T-helper 2 cell treated with Interferon-gamma antibody and Interleukin-4, amounts not matched to agents 100 ng/mL and 5 ng/mL, for 36 hours (primary cell): ENCODE measurements at places on chromosomes 16 and 17. TPM values are rescaled to one million over a fixed set of nuclear protein-coding genes. Genes with fewer than 3 reads are reported as not detected.

The PDILT gene
- not detected in 2 replicates for total RNA-seq

The HOXB4 gene
- 6.6 and 6.9 TPM in 2 replicates for total RNA-seq

The KRTAP3-3 gene
- not detected in 2 replicates for total RNA-seq

The ZNF48 gene
- 11.8 and 12.4 TPM in 2 replicates for total RNA-seq

The TMIGD1 gene
- total RNA-seq, result not detected in 2 replicates

The COG1 gene
- 29.8 and 32.4 TPM in 2 replicates for total RNA-seq

The TPSD1 gene
- total RNA-seq, result not detected in 2 replicates

The ANKFY1 gene
- 74.3 and 76.4 TPM in 2 replicates for total RNA-seq

The CCDC200 gene
- total RNA-seq, result not detected in 2 replicates

The USP43 gene
- 0.14 TPM in 1 of 2 replicates, not detected in the other for total RNA-seq

The MYLK3 gene
- total RNA-seq, result 0.39 and 0.59 TPM in 2 replicates

The DNAI2 gene
- total RNA-seq, result 0.36 and 0.50 TPM in 2 replicates

The MAP3K3 gene
- 27.1 and 28.5 TPM in 2 replicates for total RNA-seq

The AURKB gene
- total RNA-seq, result 153 and 157 TPM in 2 replicates

The TEX14 gene
- 0.23 and 0.52 TPM in 2 replicates for total RNA-seq

The KRTAP9-4 gene
- not detected in 2 replicates for total RNA-seq

The KRTAP4-9 gene
- not detected in 2 replicates for total RNA-seq

The AIPL1 gene
- not detected in 2 replicates for total RNA-seq

The TSR3 gene
- 43.3 and 44.4 TPM in 2 replicates for total RNA-seq

The PRR35 gene
- total RNA-seq, result not detected in 2 replicates

The SLC6A2 gene
- not detected in 2 replicates for total RNA-seq

The PRAC1 gene
- not detected in 2 replicates for total RNA-seq

The NOL11 gene
- total RNA-seq, result 68.5 and 71.2 TPM in 2 replicates

The AANAT gene
- total RNA-seq, result 0.32 TPM in 1 of 2 replicates, not detected in the other

The IGSF6 gene
- total RNA-seq, result 0.16 and 0.23 TPM in 2 replicates

The TM4SF5 gene
- total RNA-seq, result not detected in 2 replicates

The KRTAP3-1 gene
- total RNA-seq, result not detected in 2 replicates

The DLX4 gene
- 0.16 and 0.25 TPM in 2 replicates for total RNA-seq

The ENGASE gene
- 47.0 and 48.5 TPM in 2 replicates for total RNA-seq

The NLRC3 gene
- total RNA-seq, result 89.9 and 95.4 TPM in 2 replicates

The ZFP1 gene
- 11.4 and 11.7 TPM in 2 replicates for total RNA-seq

The EVPLL gene
- total RNA-seq, result not detected in 2 replicates

The MYH13 gene
- not detected in 2 replicates for total RNA-seq
